EL (cell line): ENCODE measurements at places on chromosomes 7 and 10.

GRCh38 chr7:84159435-84159834 is 35.2 kb downstream of the SEMA3A start:
- DNase-seq = no peak

DNA sequence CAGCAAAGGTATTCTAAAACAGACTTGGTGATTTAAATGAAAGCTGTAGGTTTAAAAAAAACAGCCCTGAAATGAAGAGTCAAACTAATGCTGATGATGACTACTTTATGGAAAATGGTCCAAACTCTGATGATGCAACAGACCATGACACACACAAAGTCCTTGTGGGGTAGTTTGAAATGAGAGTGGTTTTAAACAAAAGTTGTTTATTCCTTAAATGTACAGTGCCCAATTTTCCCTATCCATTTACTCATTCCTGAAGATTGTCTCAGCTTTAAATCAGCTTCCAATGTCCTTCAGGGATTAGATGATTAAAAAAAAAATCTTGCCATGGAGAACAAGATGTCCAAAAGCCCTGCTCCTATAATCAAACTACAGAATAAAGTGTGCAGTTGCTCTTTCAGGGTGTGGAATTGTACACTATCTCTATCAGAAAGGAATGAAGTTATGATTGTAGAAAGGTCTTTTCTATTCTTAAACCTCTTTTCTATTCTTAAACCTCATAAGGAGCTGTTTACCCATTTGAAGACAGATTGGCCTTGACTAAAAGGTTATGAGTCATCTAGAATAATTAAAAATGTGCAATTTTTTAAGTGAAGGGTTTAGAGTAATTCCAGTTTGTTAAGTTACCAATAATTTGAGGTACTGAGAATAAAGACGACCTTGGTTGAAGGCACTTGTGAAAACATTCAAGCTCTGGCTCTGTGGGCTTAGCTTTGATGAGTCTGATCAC is 70.2 kb upstream of the ITGA8 start:
- peak; percentile 76 for DNase-seq

GRCh38 chr7:113338071-113338696 is 219.8 kb upstream of the SMIM30 start:
- DNase-seq = no peak

DNA sequence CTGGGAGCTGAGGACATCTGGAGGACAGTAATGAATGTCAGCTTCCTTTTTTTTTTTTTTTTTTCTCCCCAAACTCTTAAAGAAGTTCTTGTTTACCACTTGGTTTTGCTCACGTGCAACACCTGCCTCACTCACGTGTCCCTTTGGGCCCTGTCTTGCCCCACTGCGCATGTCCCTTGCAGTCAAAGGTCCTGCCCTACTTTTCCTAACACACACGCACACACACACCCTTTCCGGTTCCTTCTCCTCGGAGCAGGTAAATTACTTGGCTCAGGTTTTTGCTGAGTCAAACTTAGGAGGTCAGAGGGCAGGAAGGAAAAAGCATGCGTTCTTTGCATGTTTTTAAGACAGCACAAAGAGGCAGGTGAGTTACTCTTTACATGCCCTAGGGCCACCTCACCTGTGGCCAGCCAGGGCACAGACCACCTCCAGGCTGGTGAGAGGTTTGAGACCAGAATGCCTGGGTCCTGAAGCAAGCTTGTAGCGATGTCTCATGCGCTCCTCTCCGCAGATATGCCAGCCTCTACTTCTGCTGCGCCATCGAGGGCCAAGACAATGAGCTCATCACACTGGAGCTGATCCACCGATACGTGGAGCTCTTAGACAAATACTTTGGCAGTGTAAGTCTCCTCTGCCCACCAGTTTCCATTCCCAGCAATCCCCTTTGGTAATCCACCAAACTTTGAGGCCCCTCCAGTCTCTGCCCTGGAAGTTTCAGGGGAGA is 2.8 kb downstream of the AP1S1 start:
- no peak for DNase-seq

DNA sequence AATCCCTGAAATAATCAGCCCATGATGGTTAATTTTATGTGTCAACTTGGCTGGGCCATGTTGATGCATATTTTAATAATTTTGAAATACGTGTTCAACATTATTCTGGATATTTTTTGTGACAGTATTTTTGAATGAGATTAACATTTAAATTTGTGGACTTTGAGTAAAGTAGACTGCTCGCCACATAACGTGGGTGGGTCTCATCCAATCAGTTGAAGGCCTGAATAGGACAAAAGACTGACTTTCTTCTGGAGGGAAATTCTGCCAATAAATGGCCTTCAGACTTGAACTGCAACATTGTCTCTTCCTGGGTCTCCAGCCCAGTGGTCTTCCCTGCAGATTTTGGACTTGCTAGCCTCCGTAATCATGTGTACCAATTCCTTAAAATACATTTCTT is 53.6 kb upstream of the BICC1 start:
- DNase-seq = no peak

GRCh38 chr7:151081170-151082101 is 827 bp upstream of the FASTK start:
- DNase-seq = peak; percentile 55

DNA sequence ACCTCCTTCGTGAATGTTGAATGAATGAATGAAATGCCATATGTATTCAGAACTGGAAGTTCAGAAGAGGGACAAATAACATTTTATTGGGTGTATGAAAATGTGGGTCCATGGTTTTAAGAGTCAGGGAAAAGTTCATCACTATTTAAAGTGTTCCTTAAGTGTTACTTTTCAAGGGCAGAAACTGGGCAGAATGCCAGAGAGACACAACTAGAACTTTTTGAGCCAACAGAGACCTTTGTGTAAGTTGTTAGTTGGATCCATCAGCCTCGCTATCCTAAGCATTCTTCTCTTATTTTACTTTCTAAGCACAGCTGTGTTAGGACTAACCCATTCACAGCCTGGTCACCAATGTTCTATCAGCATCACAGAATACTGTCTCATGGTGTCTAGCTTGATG is 13.6 kb upstream of the TAF3 start:
- DNase-seq = no peak

DNA sequence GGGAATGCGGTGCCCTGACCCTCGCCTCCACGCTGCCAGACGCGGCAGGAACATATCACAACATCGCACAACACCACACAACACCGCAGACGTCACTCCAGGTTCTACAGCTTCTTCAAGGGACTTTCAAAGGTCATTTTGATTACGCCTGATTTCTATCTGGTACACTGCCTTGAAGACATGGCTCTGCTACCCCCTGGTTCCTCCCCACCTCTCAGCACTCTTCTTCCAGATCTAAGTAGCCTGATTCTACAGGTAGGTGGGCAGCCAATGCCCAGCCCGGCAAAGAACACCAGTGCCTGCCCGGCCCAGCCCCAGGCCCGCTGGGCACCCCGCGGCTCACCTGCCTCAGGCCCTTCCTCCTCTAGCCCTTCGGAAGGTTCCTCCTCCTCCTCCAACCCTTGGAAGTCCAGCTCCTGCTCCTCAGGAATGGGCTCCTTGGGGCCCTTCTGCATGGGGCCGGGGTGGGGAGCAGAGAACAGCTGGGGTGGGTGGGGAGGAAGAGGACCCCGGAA is 8.4 kb downstream of the GIGYF1 start:
- DNase-seq = no peak

DNA sequence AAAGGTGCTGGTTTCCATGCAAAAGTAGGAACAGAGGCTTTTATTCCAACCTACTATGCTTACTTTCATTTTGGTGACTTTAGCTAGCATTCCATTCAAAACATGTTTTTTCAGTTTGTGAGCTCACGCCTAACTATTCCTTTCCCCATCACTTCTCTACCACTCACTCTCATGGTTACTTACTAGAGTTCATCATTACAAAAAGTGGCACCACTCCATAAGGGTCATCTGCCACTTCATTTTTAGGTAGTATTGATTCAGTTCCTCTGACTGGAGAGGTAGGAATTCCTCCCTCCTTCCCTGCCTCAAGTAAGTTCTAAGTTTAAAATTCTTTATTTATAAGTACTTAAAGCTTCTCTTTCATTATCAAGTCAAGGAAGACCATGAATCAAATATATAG is 543.1 kb downstream of the HTR7 start:
- peak; percentile 18 for DNase-seq

GRCh38 chr10:72834183-72834825 is 59.2 kb upstream of the OIT3 start:
- DNase-seq = peak; percentile 67

GRCh38 chr10:60762554-60762953 is 15.7 kb upstream of the CDK1 start:
- DNase-seq = no peak

- DNase-seq = no peak
These were observed 177.7 kb downstream of the GLI3 start for GRCh38 chr7:42059275-42059674.

- DNase-seq = no peak
These were observed 49.6 kb upstream of the PSMG3 start for GRCh38 chr7:1619152-1620079.

GRCh38 chr10:88835910-88836221 is 15.8 kb downstream of the ANKRD22 start:
- no peak for DNase-seq

DNA sequence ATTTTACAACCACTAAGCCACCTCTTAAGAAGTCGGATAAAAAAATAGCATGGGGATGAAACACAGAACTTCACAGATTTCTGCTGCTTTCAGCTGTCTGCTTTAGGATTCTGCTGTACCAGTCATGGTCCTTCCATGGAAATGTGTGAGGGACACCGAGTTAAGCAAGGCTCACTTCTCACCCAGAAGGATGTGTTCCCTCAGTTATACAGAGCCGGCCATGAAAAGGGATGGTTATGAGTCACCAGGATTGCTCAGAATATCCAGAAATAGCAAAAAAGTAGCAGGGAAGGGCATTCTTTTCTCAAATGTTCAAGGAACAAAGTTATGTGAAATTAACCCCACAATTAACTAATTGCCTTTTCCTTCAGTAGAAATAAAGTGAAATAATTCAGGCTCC is 124.4 kb downstream of the AMPH start:
- DNase-seq = peak; percentile 68

DNA sequence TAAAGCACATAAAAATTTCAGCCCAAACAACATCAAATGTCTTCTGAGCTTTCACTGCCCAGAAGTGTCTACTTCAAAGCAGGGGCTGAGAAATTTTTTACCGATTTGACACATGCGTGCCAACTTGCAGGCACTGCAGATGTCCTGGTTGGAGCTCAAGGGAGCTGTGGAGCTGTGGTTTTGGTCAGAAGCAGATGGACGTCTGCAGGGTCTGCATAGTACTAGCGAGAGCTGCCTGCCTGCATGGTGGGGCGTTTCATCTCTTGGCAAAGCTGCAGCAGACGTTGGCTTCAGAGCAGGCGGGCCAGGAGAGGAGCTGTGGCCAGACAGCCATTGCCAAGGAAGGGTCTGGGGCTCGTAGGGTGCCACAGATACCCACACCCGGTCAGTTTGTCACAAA is 296.7 kb downstream of the GLRX3 start:
- DNase-seq = no peak

- no peak for DNase-seq
These were observed at the start of gene NANOS1 for GRCh38 chr10:119029613-119030420. Gene NANOS1 (plus strand): TSS chr10:119029714. CDS start chr10:119029802, 88 bp downstream.

DNA sequence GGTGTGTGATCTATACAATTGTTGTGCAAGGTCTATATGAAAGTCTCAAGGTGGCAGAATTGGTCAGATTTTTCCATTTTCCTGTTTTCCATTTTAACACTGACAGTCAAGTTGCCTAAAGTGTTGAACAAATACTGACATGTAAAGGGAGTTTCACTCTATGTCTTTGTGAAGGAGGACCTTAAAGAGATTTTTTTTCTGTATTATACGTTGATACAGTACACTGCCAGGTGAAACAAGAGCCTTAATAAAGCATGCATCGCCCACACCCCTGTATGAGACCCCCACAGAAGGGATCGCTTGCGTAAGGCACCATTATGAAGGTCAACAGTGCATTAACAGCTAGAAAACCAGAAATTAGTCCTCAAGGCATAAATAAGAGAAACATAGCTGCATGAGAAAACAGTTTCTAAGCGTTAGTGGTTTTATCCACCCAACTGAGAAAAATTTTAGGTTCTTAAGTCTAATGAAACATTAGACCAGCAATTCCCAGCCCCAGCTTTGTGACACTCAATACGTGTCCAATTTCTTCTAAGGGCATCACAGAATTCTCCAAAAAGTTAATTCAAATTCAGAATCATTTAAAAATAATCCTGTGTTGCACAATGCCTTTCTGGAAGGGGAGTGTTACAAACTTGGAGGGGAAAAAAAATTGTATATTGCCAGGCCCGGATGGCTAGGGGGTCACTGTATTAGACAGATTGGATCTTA is 6.9 kb downstream of the KLF6 start:
- peak; percentile 22 for DNase-seq

DNA sequence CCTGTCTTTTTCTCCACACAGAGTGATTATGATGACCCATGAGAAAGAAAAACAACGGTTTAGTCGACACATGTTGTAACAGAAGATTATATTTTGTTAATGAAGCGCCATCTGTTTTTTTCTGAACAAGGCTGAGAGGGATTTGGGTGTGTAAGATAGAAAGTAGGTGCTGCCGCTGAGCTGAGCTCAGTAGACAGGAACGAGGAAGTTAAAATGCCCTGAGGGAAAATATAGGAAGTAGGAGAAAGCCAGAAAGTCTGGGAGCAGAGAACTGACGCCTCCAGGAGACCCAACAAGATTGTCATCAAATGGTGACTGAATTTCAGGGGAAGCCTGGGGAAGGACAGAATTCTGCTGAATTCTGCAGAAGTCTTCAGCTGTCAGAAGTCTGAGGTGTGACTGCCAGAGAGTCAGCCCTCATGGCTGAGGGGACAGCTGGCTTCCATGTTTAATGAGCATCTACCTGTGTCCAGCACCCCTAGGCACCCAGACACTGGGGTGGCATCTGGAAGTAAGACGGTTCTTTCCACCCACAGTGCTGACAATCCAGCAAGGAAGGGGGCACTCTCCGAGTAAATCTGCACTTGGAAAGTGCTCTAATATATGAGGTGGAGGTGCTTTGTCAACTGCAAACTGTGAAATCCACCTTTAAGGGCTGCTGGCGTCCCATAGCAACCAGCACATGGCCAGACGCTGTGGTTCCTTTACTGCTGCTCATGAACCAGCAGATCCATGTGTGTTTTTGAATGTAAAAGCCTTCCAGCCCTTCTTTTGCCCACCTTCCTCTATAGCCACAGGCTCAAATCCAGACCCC is 12.5 kb upstream of the TSPAN15 start:
- DNase-seq = peak; percentile 88

DNA sequence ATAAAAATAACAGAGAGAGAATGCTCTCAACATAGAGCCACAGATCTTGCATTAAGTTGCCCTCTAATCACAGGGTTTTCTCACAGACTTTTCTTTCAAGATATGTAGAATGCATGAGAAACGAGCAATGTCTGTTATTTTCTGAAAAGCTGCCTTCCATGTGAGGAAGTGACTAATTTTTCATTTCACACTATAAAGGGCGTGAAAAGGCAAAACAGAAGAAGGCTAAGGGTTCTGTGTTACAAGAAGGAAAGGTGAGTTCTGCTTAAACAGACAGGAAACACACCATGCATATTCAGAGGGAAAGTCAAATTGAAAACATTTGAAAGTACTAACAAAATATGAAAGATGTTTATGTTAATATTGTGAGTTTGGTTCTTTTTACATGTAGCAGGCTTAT is 189.2 kb downstream of the SEMA3D start:
- DNase-seq = no peak
